ENCODE measurements at places on chromosomes 1 and 21.

DNA sequence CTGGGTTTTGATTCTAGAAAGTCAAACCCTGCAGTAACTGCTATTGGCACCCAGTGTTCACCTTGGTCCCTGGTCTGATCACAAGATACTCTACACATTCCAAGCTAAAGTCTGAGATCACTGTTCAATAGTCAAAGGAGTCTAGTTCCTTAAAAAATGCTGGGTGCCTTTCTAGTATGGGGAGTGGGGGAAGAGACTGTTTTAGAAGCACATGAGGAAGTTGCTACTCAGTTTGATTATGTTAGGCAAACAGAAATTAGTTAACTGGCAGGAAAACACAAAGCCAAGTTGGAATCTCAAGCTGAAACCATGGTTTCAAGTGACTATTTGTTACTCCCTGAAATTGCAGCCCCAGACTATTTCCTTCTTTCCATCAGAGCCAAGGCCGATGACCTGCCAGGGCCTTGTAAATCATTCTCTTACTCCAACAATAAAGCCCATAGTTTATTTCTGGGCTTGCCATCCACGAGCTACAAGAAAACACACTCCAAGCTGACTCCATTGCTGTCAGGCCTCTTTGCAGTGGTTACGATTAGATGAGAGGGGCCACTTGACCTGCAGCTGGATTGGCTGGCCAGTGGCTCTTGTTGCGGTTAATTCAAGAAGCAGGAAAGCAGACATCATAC, 21.1 kb upstream of the VTCN1 start:
- DNase-seq, result no peak

DNA sequence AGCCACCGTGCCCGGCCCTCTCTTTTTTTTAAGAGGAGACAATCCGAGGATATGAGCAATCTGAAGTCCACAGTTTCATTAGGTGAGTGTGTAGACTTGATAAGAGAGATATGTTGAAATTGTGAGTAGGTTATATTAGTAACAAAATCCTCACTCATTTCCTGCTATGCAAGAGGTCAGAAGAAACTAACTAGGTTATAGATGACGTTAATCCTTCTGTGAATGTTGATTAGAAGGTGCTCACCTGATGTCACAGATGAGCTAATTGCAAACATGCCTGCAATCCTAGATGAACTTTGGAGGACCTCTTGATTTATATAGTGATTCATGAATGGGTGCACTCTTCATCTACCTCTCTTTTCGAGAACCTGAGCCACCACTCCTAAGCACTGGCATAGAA, 29.3 kb downstream of the NTMT2 start:
- no peak for DNase-seq

GRCh38 chr1:246067432-246068216, 439.5 kb downstream of the SMYD3 start:
- peak; percentile 6 for DNase-seq

GRCh38 chr1:65063025-65063424, 85.0 kb upstream of the AK4 start:
- DNase-seq, result no peak

- DNase-seq, result no peak
These were observed 9.5 kb downstream of the RER1 start for GRCh38 chr1:2400950-2401649.

DNA sequence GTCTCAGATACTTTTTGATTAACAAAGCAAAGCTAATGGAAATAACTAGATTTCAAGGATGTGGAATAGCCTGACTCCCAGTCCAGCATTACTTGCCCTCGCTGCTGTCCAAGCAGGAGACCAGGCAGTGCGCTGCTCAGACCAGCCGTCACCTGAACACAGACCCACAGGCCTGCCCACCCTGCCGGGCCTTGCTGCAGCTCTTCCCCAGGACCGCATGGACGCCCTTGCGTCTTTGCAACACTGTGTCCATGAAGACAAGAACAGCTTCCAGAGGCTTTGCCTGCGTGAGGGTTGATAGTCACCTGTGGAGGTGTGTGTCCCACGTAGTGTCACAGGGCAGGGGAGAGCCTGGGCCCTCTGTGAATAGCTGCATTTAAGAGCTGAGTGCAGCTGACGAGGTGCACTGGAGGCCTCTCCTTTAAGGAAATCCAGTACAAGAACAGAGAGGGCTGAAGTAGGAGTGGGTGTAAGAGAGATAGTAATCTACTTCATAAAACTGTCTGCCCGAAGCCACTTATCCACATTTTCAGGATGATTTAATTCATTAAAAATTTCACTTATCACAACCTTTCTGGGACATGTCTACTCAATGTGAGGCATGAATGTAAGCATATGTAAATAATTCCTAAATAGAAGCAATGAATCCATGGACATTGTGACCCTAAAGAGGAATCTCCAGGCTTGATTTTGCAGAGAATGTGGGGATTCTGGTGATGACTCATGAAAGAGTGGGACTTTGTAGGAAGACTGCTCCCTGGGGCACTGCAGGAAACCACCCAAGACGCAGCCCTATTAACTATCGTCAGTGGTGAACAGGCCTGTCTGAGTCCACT, 176.2 kb upstream of the RAB4A start:
- DNase-seq, result no peak

DNA sequence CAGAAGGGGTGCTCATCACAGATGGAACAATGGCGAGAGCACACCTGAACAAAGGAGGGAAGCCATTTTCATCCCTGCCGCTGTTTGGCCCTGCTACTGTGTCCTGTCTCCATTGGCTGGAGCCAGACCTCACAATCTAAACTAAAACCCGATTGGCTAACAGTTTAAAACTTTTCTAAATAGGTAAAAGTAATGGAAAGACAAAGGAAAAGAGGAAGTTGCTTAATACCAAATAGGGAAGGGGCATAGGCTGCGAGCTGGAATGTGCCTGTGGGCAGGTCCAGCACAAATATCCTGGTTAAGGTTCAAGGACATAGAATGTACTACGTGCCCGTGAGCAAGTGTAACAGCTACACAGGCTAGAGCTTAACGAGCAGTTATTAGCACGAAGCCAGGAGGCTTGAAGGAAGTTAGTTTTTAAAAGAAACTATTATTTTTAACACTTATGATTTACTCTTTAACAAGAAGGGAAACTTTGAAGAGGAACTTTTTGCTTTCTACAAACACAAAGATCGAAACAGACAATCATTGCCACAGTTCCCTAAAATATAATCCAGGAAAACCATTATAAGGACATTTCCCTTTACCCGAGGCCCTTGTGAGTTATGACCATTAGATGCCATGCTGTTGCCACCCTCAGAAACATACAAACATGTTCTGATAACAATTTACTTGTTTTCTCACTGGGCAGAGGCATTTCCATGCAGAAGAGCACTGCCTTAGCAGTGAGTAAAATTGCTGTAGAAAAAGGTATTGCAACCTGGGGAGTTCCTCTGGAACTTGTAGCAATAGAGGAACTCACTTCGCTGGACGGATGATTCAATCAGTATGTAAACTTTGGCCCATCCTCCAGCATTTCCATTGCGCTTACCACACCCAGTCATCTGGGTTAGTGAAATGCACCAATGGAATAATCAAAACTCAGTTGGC, 4.8 kb upstream of the PTTG1IP start:
- no peak for DNase-seq

DNA sequence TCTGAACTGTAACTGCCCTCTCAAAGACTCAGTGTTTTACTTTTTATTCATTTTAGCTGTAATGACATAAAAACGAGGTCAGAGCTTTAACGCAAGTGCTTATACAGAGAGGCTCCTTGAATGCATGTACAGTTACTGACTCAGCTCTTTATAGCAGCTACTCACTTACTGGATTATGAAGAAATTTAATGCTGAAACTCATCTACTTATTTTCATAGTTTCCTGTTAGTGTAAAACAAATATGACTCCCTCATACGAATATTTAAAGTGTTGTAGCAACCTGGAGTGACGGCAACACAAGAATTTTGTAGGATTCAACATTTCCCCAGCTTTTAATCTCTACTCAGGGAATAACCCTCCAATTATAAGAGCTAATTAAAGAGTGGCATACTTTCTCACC, 32.7 kb downstream of the ADSS2 start:
- DNase-seq, result no peak

DNA sequence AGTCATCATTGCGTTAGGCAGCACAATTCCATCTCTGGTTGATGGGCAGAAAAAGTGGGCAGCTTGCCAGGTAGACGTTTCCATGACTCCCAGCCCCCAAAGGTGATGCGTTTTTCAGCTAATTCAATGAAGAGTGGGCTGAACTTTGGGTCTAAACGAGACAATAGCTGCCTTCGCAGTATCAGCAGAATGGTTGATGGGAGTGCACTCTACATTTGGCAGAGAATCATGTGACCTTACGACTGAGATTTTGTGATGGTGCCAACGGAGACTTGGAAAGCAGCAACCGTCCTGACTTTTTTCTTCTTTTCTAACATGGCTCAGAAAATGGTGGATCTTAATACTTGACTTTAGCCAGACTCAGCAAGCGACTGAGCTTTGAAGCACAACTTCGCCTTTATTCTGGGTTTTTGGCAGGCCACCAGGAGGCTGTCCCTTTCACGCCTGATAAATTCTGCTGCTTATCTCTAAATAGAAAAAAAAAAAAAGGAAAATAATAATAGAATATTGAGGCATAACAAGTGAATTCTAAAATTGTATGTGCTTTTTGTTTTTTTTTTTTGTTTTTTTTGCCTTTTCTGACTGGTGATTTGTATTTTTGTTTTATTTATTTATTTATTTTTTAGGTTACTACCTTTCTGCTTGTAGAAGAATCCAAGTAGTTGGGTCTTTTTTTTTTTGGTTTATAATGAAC, 804.8 kb downstream of the USP25 start:
- DNase-seq, result no peak

DNA sequence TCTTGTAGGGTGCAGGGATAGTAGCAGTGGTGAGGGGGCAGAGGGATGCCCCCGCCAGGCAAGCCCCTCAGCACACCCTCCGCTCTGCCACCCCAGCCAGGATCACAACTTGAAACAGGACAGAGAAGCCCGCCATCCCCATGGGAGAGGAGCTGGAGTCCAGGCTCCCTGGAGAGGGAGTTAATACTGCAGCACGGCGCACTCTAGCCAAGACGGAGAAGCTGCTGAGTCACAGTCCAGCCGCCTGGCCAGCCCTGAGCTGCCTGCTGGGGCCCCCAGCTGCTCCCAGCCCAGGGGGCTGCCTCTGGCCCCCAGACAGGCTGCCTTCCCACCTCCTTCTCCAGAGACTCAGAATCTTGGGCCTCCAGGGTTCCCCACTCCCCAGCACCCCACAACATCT, 87.2 kb downstream of the SYT2 start:
- no peak for DNase-seq

DNA sequence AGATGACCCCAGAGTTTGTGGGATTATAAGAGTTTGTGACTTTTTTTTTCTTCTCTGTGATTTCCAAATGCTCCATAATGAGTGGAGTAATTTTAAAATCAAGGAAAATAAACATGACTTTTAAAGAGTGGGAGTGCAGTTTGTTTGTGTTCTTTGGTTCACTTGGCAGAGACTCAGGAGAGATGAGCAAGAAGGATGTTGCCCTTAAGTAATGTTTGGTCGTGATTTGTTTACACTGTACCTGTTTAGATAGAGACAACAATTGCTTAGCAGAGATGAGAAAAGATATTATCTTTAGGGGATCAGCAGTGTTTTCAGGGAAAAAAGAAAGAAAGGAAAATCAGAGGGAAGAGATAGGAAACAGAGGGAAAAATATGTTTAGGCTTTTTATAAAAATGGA, 170.8 kb downstream of the ADSS2 start:
- DNase-seq, result no peak

DNA sequence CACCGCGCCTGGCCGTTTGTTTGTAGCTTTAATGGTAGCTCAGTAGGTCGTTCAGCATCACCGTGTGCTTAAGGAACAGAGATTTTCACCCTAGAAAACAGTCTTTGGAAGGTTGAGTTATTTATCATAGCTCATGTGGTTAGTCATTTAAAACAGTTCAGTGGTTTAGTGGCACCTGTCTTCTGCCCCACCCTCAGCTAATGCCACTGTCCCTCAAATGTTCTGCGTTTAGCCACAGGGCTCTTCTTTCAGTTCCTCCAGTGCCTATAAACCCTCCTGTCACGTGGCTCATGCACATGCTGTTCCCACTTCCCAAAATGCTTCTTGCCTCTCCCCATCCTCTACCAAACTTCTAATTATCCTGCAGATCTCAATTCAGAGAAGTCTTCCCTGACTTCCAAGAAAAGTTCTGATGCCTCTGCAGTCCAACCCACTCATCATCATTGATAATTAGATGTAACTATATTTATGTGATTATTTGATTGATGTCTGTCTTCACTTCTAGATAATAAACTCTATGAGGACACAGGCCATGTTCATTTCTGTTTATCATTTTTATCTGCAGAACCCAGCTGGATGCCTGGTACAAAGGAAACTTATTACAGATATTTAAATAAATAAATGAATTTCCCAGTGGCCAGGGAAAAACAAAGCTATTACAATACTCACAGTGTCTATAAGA, 14.4 kb upstream of the DIPK1A start:
- no peak for DNase-seq

DNA sequence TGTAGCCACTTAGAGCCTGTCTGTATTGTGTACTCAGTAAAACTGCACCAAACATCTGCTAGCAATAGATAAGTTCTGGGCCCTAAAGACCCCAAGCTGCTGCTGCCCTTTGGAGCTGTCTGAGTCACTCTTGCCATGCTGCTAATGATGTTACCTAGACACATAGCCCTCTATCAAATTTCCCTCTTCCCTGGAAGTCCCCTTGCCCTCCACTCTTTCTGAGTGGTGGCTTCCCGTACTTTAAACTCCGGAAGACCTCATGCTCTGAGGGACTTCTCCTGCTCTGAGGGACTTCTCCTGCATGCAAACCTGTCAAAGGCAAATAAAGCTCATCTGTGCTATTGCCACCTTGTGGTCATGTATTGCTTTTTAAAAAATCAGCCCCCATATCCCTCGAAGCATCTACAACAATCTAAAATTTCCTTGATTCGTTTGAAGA, 34.0 kb downstream of the FH start:
- DNase-seq, result no peak

DNA sequence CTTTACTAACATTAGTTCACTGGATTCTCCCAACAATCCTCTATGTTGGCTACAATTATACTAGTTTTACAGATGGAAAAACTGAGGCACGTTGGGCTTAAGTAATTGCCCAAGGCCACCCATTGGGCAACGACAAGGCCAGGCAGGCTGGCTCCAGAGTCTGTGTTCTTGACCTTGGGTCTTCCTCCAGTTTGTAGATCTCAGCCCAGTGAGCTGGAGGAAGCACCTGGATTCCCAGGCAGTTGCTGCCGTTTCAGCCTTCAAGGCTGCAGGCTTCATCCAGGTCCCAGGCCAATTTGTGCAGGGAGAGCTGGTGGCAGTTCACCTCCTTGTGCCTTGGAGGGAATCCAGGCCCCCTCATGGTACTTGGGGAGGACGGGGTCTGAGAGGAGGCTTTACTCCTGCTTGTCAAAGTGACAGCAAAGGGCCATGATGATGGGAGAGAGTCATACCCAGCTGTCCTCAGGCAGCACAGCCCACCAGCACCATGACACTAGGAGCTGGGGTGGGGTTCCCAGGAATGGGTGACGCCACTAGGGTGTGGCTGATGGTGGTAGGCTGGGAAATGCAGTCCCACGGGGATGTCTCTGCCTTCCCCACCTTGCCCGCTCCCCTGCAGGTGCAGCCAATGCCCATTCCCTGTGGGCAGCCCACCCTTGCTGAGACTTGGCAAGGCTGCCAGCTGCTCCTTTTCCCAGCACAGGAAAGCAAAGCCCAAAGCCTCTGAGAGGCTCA, 27.1 kb downstream of the PKP1 start:
- DNase-seq, result no peak

Measured in stimulated activated naive CD8-positive, alpha-beta T cell treated with anti-CD3 and anti-CD28 coated beads, Interleukin-15, Interleukin-2, amounts not matched to agents 100 U/mL and 50 U/mL, for 24 hours (primary cell).